Endothelial cell of umbilical vein (primary cell): ENCODE measurements at places on chromosomes 7 and 10. TPM values are rescaled to one million over a fixed set of nuclear protein-coding genes. Genes with fewer than 3 reads are reported as not detected.

The DMBT1 gene
- total RNA-seq, result not detected in 2 replicates

The NKX2-3 gene
- not detected in 2 replicates for total RNA-seq

The ZNF680 gene
- 10.8 and 11.5 TPM in 2 replicates for total RNA-seq

The OPN1SW gene
- total RNA-seq, result not detected in 2 replicates

The PDZD7 gene
- 0.55 and 1.6 TPM in 2 replicates for total RNA-seq

GRCh38 chr10:49226594-49226993 lies 38.4 kb upstream of the TMEM273 start:
- H3K36me3 ChIP-seq, result no peaks in the 10 kb centered on the region
- no peak overlapping the region for H3K27ac ChIP-seq
- no peaks in the 10 kb centered on the region for H3K4me1 ChIP-seq
- DNase-seq, result no peak

- peak overlapping the region; percentile 72 for H3K27ac ChIP-seq
- H3K4me3 ChIP-seq, result peak overlapping the region; percentile 95
- peaks cover 38% of the 10 kb centered on the region for H3K4me1 ChIP-seq
- H3K27me3 ChIP-seq, result no peaks in the 10 kb centered on the region
- H3K36me3 ChIP-seq, result peaks cover 2% of the 10 kb centered on the region
- DNase-seq, result peak; percentile 85
Observed at GRCh38 chr7:98284335-98285036, 3.0 kb downstream of the BRI3 start.

DNA sequence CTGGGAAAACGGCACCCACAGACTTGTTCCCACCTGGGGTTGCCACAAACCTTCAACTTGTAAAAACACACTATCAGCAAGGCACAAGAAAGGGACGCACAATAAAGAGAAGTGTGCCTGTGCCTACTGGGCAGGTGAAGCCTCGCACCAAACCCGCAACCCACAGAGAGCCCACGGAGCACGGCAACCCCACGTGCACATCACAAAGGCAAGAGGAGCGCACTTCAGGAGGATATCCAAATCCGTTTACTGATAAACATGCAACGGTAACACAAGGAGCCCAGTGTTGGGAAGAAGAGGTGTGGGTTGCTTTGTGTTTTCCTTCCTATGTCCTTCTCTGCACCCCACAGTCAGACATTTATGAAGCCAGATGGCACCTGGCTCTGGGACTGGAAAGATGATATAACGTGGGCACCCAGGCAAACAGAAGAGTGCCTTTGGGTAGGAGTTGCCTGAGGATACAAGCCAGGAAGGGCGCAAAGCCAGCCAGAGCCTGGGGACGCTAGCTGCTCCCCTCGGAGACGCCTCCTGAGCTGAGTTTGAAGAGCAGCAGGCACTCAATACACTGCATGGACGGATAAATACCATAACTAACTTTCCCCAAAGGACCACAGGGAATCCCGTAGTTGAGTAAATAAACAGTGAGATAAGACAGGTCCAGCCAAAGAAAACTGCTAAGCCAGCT lies 41.6 kb downstream of the TCERG1L start:
- no peaks in the 10 kb centered on the region for H3K4me1 ChIP-seq
- H3K27me3 ChIP-seq, result no peaks in the 10 kb centered on the region
- no peak overlapping the region for H3K27ac ChIP-seq
- no peak for DNase-seq
- H3K4me3 ChIP-seq, result no peak overlapping the region

- DNase-seq, result no peak
- H3K27ac ChIP-seq, result no peak overlapping the region
- no peaks in the 10 kb centered on the region for H3K36me3 ChIP-seq
Observed at GRCh38 chr10:125984865-125985495, 88.6 kb downstream of the FANK1 start.

DNA sequence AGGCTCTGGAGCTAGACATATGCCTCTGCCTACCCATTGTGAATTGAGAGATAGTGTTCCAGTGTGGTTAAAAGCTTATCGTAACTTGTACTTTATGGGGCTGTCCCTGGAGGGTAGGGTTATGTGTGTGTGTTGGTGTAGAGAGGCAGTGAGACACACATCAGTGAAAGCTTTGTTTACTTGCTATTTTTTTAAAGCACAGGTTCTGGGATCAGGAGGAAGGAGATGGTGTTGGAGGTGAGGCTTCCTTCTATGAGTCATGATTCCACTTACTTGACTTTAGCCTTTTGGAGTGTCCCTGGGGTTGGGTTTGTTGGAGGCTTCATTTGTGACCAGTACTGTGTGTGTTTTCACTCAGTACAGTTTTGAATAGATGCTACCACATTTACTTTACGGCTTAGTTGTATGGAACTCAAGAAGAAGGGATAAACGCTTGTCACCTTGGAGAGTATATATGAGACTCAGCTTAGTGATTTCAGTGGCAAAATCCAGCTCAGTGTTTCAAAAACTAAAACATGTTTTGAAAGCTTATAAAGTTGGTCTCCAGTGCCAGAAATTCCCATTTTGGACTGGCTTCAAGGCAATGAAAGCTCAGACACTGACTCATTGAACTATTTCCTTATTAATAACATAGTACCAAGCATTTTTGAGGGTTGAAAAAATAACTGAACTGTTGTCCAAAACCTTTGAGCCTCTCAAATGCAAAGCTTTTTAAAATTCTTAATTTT lies 106.2 kb downstream of the PLXDC2 start:
- H3K27ac ChIP-seq, result peak overlapping the region; percentile 81
- no peaks in the 10 kb centered on the region for H3K27me3 ChIP-seq
- H3K4me1 ChIP-seq, result peaks cover 18% of the 10 kb centered on the region
- no peak overlapping the region for H3K4me3 ChIP-seq

GRCh38 chr10:103966671-103967447 lies at the start of gene SLK:
TSS of gene SLK (plus strand) at chr10:103967140. CDS start at chr10:103967746, 606 bp downstream.
- H3K4me3 ChIP-seq, result peak within 1 kb of the TSS; percentile 97
- no peaks in the 10 kb centered on the region for H3K36me3 ChIP-seq
- no peaks in the 10 kb centered on the region for H3K27me3 ChIP-seq
- H3K4me1 ChIP-seq, result peaks cover 26% of the 10 kb centered on the region
- peak within 1 kb of the TSS; percentile 73 for H3K27ac ChIP-seq
- DNase-seq, result peak; percentile 86

GRCh38 chr7:143068446-143068845 lies 16.3 kb downstream of the OR6V1 start:
- no peaks in the 10 kb centered on the region for H3K27me3 ChIP-seq
- H3K36me3 ChIP-seq, result no peaks in the 10 kb centered on the region
- H3K4me3 ChIP-seq, result no peak overlapping the region
- no peaks in the 10 kb centered on the region for H3K4me1 ChIP-seq
- H3K27ac ChIP-seq, result no peak overlapping the region

- H3K27me3 ChIP-seq, result no peaks in the 10 kb centered on the region
- no peaks in the 10 kb centered on the region for H3K36me3 ChIP-seq
- no peak overlapping the region for H3K27ac ChIP-seq
- no peak overlapping the region for H3K4me3 ChIP-seq
Observed at GRCh38 chr10:5485290-5485689, 14.1 kb downstream of the CALML5 start.

DNA sequence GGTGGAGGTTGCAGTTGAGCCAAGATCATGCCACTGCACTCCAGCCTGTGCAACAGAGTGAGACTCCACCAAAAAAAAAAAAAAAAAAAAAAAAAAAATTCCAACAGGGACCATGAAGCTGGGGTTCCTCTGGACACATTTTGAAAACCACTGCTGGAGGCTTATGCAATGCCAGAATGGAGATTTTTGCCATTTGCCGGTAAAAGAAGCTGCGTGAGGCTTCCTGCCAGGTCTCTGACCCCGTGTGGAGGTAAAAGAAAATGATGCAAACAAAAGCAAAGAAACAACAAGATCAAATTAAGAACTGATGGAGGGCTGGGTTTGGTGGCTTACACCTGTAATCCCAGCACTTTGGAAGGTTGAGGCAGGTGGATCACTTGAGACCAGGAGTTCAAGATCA lies 30.5 kb upstream of the PDZD8 start:
- no peak overlapping the region for H3K4me3 ChIP-seq
- H3K27ac ChIP-seq, result no peak overlapping the region
- no peaks in the 10 kb centered on the region for H3K36me3 ChIP-seq
- H3K27me3 ChIP-seq, result no peaks in the 10 kb centered on the region
